Psoas muscle (tissue), 8 donors: ENCODE measurements at places on chromosomes 4 and X.

DNA sequence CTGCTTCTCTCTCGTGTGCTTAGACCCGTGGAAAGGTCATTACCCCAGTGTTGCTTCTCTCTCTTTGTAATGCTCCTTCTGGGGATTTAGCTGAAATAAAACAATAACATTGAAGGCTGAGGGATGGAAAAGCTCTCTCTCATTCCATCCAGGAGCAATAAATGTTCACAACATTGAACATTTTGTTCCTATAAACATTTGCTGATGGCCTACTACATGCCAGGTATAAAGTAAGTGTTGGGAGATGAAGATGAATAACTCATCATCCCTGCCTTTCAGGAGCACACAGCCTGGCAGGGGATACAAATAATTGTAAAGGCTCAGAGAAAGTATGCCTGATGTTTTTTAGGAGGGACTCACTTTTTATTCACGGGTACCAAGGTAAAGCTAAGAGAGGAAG is 158.1 kb downstream of the KDR start:
- no peak for DNase-seq

DNA sequence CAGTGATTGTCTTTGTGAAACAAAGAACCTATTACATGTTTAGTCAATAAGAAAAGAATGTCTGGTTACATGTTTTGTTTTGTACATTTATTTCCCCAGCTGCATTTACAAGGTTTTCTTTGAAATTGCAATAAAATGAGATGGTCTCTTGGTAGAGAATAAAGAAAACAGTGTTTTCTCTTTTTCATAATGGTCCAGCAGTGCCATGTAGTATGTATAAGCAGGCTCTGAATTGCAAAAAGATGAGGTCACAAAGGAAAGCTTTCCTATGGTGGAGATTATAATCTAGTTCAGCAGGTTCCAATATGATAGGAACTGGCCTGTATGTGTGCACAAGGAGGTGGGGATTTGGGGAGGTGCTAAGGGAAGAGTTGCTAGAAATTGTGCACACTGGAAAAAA is 1417.3 kb downstream of the STIM2 start:
- no peak for DNase-seq

DNA sequence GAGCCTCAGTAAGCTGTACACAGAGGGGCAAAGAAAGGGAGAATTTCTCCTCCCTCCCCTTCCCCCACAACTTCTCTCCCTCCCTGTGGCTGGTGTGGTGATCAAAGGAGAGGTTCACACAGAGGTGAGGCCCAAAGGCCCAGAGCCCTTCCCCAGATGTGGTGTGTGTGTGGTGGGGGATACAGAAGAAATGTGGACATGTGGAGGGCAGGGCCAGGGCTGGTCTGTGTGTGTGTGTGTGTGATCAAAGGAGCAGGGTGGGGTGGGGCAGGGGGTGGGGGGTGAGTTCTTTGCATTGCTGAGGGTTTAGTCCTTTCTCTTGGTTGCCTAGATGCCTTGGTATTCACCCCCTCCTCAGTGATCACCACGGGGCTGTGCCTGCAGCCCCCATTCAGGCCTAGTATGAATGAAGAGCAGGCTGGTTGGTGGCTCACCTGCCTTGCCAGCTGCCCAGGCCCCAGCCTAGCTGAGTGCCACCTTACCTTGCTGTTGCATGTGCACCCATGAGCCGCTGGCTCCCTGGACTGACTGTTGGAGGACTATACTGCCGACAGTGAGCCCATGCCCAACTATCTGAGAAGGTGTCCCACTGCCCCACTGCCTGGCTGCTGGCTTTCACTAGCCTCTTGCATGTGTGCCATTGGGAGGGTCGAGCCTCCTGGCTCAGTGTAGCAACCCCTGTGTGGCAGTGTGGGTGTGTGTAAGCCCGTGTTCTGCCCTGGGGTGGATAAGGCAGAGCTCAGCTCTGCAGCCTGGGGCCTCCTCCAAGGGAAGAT is 101.9 kb downstream of the EFNB1 start:
- DNase-seq: no peak

DNA sequence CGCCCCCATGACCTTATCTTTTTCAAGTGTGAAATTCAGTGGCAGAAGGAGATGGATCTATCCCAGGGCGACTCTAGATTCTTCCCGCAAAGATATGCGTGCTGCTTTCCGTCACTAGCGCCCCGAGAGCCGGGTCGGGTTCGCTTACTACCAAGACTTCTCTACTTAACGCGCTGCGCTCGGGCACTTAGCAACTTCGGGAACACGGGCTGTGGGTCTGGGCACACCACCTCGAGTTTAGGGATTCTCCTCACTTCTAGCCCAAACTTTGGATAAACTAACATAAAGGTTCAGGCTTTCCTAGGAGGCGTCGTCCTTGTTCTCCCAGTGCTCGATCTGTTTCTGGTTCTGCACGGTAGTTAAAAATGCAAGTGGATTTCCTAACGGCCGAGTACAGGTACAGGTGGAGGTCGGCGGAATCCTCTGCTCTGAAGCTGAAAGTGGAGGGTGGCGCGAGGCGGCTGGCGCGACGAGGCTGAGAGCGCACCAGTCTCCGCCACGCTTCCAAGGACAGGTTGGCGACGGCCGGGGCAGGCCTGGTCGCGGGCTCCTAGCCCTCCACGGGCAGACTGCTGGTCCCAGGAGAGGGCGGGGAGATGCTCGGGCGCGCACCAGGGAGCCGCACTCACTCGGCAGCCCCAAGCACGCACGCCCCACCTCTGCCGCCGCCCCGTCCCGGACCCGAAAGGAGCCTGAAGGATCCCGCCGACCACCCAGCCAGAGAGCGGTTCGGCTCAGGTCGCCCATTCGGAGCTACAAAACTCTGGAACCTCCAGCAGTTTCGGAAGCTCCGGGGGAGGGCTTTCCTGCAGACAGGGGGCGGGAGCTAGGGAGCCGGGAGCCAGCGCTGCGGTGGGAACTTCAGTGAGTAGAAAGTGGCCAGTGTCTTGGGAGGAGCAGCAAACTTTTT is 100.8 kb upstream of the TENM3 start:
- DNase-seq: no peak

GRCh38 chr4:38037612-38038011 is 77.4 kb downstream of the PTTG2 start:
- no peak for DNase-seq

DNA sequence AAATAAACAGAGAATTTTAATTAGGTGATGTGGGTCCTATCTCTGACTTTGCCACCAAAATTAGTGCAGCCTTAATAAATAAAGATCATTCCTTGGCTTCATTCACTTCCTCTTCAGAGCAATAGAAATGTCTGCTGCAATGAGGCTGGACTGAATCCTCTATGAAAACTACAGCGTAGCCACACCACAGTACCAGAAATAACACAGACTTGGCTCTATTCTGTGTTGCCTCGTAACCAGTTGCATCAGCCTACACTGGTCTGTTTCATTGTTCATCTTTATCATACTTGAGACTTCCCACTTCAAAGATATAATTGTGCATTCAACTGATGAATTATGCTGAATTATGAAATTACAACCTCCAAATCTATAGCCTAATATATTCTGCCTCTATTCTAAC is 15.8 kb downstream of the GLRA3 start:
- no peak for DNase-seq

GRCh38 chr4:96630839-96631238 is 790.9 kb downstream of the PDHA2 start:
- no peak for DNase-seq

DNA sequence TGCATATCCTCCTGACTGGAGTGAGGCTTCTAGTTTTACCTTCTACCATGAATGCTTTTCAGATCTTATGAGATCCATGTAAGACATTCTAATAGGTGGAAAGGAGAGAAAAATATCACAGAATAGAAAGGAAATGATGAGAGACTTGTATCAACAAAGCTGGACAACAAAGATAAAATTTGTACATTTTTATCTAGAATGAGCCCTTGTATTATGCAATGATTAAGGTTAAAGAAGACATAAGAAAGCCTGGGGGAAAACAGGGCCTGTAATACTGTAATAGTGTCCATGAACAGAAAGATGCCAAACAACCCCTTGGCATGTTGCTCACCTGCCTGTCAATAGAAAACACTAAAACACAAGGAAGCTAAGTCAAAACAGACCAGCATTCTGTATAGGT is 44.2 kb upstream of the SCRG1 start:
- DNase-seq: no peak

- no peak for DNase-seq
Measured at GRCh38 chr4:81042578-81043365, 12.3 kb downstream of the BMP3 start.

DNA sequence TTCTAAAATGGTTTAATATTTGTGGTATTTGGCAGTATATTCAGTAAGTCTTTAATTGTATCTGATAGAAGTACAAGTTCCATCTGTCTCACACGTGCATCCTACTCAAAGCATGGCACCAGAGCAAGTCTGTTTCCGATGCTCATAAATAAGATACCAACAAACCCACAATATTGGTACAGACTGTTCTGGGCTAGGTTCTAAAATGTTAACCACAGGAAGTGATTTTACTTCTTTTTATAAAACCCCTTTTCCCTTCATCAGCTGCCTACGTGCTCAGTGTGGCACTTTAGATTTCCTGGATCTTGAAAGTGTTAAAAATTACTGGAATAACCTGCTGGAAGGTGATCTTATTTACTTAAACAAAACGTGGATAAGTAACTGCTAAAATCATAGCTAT is 165.1 kb downstream of the CFAP299 start:
- no peak for DNase-seq
